ENCODE measurements at places on chromosomes 6 and 20. TPM values are rescaled to one million over a fixed set of nuclear protein-coding genes. Genes with fewer than 3 reads are reported as not detected.

C2 gene
- total RNA-seq: 4.9 TPM

RIOK1 gene
- 18.6 TPM for total RNA-seq

SLC13A3 gene
- 8.9 TPM for total RNA-seq

HLA-DOA gene
- 7.2 TPM for total RNA-seq

DLL1 gene
- total RNA-seq: 32.6 TPM

PPP1R3D gene
- total RNA-seq: 10.5 TPM

CDH26 gene
- total RNA-seq: 1.9 TPM

DNA sequence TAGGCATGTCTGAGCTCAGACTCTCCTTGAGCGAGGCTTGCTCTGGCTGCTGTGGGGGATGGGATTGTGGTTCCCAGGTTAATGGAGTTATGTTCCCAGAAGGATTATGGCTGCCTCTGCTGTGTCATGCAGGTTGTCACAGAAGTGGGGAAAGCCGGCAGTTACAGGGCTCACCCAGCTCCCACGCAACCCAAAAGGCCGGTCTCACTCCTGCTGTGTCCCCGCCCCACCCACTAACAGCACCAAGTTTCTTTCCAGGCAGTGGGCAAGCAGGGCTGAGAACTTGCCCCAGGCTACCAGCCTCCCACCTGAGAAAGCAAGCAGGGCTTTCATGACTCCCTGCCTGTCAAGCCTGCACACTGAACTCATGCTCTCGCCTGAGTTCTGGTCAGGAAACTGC lies 750.5 kb downstream of the FRK start:
- no peak for DNase-seq

- no peak for DNase-seq
Measured at GRCh38 chr6:141077355-141078333, 1055.1 kb upstream of the GJE1 start.

GRCh38 chr20:46953596-46953995 lies 59.0 kb downstream of the EYA2 start:
- no peak for DNase-seq

DNA sequence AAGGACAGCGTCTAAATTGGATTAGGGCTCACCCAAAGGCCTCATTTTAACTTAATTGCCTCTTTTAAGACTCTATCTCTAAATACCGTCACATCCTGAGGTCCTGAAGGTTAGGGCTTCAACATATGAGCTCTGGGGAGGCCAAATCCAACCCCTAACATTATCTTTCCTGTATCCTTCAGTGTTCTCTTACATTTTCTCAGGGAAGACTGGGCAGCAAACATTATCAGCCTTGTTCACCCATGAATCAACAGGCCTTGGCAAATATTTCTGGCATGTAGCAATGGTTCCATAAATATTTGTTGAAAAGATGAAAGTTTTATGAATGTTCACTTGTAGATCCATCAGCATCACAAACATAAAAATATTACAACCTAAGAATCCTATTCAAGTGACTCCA lies 24.6 kb upstream of the FOXF2 start:
- DNase-seq: no peak

DNA sequence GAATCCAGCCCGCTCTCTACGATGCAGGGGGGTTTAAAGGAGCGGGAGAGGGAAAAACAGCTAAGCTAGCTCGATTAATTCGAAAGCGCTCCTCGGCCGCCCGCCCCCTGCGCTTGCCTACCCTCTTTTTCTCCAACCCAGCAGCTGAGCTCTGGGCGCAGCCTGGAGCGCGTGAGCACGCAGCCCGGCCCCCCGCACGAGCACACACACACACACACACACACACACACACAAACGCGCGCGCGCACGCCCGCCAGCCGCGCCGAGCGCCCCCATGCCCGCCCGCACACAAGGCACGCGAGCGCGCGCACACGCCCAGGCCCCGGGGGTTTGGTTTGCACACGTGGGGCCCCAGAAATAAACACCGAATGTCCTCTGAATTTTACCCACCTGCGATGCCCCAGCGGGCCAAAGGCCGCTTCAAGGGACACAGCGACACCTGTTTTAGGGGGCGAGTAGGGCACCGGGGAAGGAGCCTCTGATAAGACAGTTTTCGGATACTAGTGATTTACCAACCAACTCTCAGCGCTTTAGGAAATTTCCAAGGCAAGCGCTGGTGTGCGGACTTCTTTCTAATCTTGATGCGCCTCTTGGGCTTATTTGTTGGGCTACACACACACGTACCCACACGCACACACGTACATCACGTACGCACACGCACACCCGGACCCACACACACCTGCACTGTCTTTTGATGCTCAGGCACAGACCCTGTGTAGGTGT lies 802 bp upstream of the NRN1 start:
- peak; percentile 68 for DNase-seq

- DNase-seq: no peak
Measured at GRCh38 chr6:160662429-160662828, 1.6 kb downstream of the LPA start.
